Right lobe of liver (tissue), 6 donors: ENCODE measurements at places on chromosomes 7 and 10. TPM values are rescaled to one million over a fixed set of nuclear protein-coding genes. Genes with fewer than 3 reads are reported as not detected.

The PRKAR2B gene
- total RNA-seq: 1.6 TPM

The SOSTDC1 gene
- not detected for total RNA-seq

The LDB3 gene
- total RNA-seq: 0.12 TPM

The AGMO gene
- total RNA-seq: 20.8 TPM

The DENND2A gene
- 2.0 TPM for total RNA-seq

The PRF1 gene
- total RNA-seq: 3.7 TPM

DNA sequence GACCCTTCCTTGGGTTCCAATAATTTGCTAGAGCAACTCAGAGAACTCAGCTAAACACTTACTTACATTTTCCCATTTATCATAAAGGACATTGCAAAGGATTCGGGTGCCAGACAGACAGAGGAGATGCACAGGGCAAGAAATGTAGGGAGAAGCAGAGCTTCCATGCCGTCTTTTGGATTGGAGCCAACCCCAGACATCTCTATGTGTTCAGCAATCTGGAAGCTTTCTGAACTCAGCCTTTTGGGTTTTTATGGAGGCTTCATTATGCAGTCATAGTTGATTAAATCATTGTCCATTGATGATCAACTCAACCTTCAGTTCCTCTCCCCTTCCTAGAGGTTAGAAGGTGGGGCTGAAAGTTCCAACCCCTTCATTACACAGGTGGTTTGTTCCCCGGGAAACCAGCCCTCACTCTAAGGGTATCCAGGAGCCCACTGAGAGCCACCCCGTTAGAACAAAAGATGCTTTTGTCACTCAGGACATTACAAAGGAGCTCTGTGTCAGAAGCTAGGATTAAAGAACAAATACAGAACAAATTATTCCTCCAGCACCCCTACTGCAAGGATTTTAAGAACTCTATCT is 211.9 kb upstream of the VSTM2A start:
- no peak for DNase-seq

DNA sequence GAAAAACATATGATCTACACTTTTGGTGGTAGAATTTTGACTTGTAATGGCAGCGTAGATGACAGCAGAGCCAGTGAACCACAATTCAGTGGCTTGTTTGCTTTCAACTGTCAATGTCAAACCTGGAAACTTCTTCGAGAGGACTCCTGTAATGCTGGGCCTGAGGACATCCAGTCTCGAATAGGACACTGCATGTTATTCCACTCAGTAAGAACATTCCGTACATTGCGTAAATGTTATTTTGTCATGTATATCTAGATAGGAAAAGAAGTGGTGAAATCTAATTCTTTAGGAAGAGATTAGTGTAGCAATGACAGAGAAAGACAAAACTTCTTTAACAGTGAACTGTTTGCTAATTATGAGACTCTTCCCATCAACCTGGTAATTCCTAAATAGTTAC is 112.9 kb downstream of the PODXL start:
- no peak for DNase-seq

GRCh38 chr10:104209575-104210198 is 22.5 kb downstream of the CFAP43 start:
- DNase-seq: no peak

DNA sequence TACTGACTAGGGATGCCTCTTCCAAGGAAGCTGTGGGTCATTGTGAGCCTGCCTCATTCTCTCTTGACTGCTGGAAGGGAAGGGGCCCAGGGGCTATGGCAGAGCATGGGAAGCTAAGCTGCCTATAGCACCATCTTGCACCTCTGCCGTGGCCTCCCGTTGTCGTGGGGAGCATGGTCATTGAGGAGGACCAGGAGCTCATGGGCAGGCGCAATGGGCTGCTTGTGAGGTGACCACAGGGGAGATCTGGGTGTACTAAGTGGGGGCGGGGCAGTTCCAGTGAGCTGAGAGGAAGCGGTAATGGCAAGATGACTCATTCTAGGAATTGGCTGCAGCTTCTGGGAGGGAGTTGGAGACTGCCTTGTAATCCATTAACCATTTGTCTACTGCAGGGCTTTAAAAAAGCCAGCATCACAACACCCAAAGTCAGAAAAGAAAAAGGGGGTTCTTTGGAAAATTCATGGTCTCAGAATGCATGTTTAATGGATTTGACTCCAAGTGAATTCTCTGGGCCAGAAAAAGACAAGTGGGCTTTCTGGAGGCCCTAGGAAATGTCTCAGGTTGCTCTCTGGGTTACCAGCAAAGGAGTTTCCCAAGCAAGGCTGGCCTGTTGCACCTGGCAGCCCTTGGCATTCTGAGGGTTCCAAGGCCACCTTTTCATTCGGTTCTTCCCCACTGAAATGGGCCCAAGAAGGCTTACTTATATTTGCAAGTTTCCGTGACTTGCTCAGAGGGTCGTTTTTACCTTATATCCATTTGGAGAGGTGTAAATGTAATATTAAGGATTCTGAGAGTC is 3.6 kb downstream of the DUSP5 start:
- DNase-seq: peak; percentile 90

- no peak for DNase-seq
Observed at GRCh38 chr7:25586513-25586912, 358.2 kb upstream of the NPVF start.

- no peak for DNase-seq
Observed at GRCh38 chr7:96530786-96531185, 178.9 kb downstream of the SEM1 start.

DNA sequence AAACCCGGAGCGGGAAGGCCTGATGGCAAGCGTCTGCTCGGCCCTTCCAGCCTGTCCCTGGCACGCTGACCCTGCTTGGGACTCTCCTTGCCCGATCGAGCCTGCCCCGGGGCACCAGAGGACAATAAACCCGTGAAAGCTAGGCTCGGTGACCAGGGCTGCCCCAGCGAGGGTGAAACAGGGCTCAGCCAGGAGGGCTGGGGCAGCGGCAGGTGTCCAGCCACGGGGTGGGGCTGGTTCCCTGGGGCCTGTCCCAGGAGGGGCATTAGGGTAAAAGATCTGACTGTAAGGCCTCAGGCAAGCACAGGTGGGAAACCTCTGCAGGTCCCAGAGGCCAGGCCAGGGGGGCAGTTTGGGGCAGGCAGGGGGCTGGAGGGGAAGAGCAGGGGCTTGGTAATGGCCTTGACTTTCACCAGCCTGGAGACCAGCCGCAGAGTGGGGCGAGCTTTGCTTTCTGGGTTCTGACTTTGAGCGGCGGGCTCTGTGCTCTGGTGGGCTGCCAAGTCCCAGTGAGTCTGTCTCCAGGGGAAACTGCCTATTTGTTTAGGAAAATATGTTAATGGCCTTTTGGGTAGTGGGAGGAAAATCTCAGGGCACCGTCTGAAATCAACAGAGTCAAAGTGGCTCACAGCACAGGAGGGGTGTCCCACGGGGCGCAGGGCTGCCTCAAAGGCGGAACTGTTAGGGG is 68.2 kb upstream of the INPP5A start:
- no peak for DNase-seq

GRCh38 chr10:31584876-31585275 is 265.9 kb downstream of the ZEB1 start:
- DNase-seq: no peak

DNA sequence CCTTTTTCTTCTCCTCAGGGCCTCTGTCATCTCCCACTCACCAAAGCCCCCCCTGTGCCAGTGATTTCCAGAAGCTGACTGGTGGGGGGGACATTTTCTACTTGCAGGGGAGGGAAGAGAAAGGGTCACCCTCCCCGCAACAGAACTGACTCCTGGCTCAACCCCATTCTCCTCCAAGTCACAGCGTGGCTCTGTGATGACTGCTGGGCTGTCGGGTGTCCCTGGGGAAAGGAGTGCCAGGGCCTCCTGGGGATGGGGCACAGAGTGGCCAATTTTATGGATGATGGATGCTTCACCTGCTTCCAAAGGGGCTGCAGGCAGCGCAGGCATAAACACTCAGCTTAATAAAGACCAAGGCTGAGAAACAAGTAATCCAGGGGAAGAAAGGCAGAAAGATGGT is 523.0 kb downstream of the PTPRN2 start:
- no peak for DNase-seq

GRCh38 chr10:14787938-14788337 is 13.2 kb upstream of the FAM107B start:
- no peak for DNase-seq
